NCI-H526 treated with DMSO at 0.1 percent for 48 hours (cell line): ENCODE measurements at places on chromosomes 6 and 20.

DNA sequence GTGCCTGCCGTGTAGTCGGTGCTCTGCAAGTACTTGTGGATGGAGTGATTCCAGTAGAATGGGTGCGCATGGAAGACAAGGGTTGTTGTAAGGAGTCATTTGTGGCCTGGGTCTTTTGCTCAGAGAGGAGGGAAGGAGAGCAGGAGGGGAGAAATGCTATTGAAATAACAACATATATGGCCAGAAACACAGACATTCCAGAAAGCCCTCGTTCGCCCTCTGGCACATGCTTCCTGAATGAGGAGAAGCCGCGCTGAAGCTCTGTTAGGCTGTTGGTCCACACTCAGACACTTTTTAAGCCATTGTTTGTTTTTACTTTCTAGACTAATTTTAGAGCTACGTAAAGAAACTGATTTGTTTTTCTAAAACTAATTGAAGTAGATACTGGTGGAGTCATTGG is 107.4 kb downstream of the RPP40 start:
- DNase-seq, result no peak

GRCh38 chr20:4174909-4175308 is 159.6 kb upstream of the RNF24 start:
- no peak for DNase-seq

DNA sequence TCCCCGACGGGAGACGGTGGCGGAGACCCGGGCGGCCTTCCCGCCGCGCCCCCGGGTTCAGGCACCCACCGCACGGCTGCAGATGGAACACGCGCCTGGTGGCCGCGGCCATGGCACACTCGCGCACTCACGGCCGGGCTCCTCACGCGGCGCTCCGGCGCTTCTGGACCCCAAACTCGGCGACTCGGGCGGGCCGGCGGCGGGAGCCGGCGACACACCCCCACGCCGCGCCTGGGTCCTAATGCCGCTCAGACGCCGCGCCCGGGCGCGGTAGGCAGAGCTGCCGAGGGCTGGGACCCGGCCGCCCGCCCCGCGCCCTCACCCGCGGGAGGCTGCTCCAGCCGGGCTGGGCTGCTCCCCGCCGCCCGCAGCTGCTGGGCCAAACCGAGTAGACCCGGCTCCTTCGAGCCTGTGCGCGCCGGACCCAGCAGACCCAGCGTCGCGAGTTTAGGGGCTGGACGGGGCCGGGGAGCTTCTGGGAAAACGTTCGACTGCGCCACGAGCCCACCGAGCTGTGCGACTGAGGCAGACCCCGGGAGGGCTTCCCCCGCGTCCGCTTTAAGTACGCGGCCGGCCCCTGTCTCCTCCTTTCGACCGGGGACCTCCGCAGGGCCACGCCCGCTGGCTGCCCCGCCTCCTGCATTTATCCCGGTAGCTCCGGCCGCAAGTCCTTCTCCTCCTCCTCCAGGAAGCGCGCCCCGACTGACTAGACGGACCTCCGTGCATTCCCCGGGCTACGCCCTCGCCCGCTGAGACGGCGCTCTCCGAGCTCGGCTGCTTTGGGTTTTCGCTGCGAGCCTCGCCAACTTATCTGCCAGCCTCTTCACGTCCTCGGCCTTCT is at the start of gene SLC4A11:
SLC4A11 (minus strand) TSS at position 165 of the 841 bp plus-strand sequence; CDS start at position 112, 53 bp downstream.
- no peak for DNase-seq

DNA sequence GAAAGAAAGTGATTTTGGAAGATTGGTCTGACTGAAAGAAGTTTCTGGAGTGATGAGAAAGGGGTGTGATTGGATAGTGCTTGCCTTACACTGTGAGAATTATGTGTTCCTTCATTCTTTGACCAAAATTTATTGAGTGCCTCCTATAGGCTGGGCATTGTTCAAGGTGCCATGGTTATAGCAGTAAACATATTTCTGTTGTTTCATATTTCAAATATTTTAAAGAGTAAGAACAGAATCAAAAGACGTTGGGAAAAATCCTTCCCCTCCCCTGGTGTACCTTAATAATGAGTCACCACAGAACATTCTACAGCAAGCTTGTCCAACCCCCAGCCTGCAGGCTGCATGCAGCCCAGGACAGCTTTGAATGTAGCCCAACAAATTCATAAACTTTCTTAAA is 78.6 kb downstream of the GCLC start:
- no peak for DNase-seq

DNA sequence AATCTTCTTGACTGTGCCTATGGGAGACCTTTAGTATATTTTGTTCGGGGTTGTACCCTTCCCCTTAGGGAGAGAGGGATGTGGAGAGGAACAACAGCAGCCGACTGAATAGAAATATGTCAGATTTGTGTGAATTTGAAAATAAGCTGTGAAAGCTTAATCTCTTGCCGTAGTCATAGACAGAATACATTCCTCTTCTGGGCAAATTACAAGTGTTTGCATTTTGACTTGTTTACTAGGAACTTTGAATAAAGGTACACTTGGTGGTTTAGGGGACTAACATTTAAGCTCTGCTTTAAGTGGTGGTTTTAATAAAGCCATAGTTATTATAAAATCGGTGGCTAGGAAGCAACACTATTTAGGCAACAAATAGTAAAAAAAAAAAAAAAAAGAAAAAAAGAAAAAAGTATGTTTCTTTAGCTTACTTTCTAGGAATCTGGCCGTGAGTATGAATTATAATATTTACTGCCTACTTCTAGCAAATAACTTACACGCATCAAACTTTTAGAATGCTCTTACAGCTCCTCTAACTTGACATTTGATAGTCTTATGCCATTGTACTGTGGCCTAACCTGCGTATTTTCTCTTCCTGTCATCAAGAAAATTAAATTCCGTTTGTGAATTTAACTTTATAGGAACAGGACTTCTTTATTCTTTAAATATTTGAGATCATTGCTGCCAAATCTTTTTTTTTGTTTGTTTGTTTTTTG is 65.1 kb downstream of the ZBTB2 start:
- no peak for DNase-seq

DNA sequence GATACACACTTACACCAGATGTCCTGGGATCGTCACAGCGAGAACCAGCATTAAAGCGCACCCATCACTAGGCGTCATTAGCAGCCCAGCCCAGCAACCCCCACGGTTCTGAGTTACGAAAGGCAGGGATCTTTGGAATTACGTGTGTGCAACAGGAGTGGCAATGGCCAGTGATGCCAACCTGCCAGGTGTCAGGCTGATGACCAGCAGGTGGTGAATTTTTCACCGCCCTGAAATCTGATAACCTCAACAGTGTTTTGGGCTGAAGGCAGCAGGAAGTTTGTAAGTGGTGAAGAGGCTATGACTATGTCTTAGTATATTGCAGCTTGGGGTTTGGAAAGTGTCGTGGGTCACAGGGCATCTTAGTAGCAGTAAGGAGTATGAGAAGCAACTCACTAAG is 166.1 kb downstream of the TMEM242 start:
- no peak for DNase-seq

DNA sequence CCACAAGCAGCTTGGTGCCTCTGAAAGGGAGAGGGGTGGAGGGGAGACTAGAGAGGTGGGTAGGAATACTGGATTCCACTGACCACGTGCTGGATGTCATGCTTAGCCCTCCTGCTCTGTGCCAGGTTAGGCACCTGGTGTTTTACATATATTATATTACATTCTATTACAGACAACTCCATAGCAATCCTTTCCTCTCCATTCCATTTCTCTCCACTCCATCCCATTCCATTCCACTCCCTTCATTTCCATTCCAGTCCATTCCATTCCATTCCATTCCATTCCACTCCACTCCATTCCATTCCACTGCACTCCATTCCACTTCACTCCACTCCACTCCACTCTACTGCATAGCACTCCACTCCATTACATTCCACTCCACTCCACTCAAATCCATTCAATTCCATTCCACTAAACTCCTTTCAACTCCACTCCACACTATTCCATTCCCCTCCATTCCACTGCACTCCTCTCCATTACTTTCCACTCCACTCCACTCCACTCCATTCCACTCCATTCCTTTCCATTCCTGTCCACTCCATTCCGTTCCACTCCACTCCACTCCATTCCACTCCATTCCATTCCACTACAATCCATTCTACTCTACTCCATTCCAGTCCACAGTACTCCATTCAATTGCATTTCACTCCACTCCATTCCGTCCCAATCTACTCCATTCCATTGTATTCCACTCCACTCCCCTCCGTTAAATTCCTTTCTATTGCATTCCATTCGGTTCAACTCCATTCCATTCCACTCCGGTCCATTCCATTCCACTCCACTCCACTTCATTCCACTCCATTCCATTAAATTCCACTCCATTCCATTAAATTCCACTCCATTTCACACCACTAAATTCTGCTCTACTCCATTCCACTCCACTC is 27.2 kb upstream of the DEFB125 start:
- no peak for DNase-seq

DNA sequence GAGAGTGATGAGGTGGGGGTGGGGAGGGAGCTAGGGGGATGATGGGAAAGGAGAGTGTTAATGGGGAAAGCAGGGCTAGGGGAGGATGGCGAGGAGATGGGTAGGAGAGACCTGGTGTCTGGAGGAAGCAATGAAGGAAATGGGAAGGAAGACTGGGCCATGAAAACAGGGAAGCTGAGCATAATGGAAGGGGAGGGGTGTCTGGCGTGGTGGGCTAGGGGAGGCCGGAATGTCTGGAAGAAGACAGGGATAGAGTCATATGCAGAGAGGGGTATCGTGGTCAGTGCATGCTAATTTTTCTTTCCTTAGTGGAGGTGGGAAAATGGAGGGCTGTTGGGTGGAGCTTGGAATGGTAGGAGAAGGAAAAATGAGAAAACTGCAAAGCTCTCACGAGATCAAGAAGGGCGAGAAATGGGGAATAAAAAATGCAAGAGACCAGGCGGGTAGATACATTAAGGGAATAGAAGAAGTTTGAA is 423 bp downstream of the KLHDC3 start:
- DNase-seq, result no peak

GRCh38 chr6:134491477-134491876 is 173.6 kb upstream of the SGK1 start:
- no peak for DNase-seq

- DNase-seq, result no peak
These were observed 192.2 kb downstream of the FARS2 start for GRCh38 chr6:5453546-5453945.

- DNase-seq, result no peak
These were observed 7.9 kb upstream of the SIRPA start for GRCh38 chr20:1887321-1887720.

DNA sequence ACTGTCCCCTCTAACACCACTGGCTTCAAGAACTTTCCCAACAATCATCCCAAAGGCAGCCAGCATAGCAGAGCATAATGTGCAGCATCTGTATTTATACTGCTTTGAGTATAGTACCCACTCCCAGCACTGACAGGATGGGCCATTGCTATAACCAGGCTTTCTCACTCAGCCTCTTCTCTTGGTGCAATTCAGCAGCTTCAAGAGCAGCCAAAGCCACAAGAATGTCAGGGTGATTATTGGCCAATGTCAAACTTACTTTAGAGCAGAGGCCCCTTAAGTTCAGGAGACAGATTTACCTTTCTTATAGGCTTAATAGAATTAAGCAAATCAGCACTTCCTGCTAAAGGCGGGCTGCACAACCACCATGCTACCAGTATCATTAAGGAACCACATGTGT is 232.4 kb upstream of the RSPO3 start:
- DNase-seq, result no peak

DNA sequence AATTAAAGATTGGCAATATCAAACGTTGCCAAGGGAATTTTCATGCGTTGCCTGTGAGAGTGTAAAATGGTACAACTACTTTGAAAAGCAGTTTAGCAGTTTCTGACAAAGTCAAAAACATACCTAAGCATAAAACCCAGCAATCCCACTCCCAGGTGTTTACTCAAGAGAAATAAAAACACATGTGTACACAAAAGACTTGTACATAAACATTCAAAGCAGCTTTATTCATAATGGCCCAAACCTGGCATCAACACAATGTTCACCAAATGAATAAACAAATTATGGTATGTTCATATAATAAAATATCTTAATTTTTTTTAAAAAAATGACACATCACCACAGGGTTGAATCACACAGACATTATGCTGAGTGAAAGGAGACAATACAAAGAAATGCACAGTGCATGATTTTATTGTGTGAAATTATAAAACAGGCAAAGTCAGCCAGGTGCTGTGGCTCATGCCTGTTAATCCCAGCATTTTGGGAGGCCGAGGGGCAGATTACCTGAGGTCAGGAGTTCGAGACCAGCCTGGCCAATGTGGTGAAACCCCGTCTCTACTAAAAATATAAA is 240.4 kb upstream of the MARCKS start:
- peak; percentile 78 for DNase-seq
